ENCODE measurements at places on chromosomes 4 and X. TPM values are rescaled to one million over a fixed set of nuclear protein-coding genes. Genes with fewer than 3 reads are reported as not detected.

The ATP2B3 gene
- total RNA-seq = not detected

The PNMA6F gene
- not detected for total RNA-seq

The COQ2 gene
- 4.6 TPM for total RNA-seq

The PPP2R2C gene
- 0.34 TPM for total RNA-seq

The STATH gene
- total RNA-seq = not detected

The SYNPO2 gene
- 1.3 TPM for total RNA-seq

The EVC gene
- total RNA-seq = 42.9 TPM

The PDE6B gene
- total RNA-seq = 0.63 TPM

The SLC6A14 gene
- 0.17 TPM for total RNA-seq

The ALB gene
- total RNA-seq = not detected

The TLR7 gene
- not detected for total RNA-seq

The FAM47A gene
- total RNA-seq = not detected

The UGT2B10 gene
- not detected for total RNA-seq

The STS gene
- total RNA-seq = 2.5 TPM

The GRIA2 gene
- total RNA-seq = not detected

The MSX1 gene
- 7.3 TPM for total RNA-seq

The CHST7 gene
- total RNA-seq = 7.2 TPM

The CT45A2 gene
- total RNA-seq = not detected

The IL13RA1 gene
- total RNA-seq = 22.2 TPM

The UNC5C gene
- total RNA-seq = 4.1 TPM

The CFAP47 gene
- total RNA-seq = under 0.01 TPM

The CA5B gene
- total RNA-seq = 8.5 TPM

The TEC gene
- total RNA-seq = 0.79 TPM

The PPA2 gene
- total RNA-seq = 61.6 TPM

The NCAPG gene
- 4.7 TPM for total RNA-seq

The ANKRD50 gene
- 27.7 TPM for total RNA-seq

The GPC3 gene
- 0.63 TPM for total RNA-seq

The TMEM128 gene
- total RNA-seq = 29.9 TPM

The P2RY4 gene
- total RNA-seq = not detected

The HTT-AS gene
- not detected for total RNA-seq

The SPARCL1 gene
- 1.5 TPM for total RNA-seq

The CT55 gene
- total RNA-seq = not detected

All from bronchial smooth muscle cell (primary cell).